ENCODE measurements at places on chromosomes 12 and 14.

GRCh38 chr14:103021684-103022001 lies 35.7 kb downstream of the CDC42BPB start:
- no peak for DNase-seq

DNA sequence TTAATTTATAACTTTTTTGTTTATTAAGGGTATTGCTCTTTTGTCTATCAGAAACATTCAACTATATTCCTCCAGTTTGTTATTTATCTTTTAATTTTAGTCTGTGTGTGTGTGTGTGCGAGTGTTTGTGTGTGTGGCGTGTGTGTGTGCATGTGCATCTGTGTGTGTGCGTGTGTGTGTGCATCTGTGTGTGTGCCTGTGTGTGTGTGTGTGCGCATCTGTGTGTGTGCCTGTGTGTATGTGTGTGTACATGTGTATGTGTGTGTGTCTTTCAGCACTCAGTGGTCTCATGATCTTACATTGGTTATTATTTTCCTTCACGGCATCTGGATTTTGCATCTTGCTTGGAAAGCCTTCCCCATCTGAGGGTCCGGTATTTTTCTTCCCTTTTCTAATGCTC lies 281.1 kb upstream of the RTL1 start:
- no peak for DNase-seq

GRCh38 chr12:55716582-55716957 lies 724 bp downstream of the BLOC1S1 start:
- DNase-seq = no peak

GRCh38 chr14:91377700-91378652 lies 39.6 kb downstream of the CCDC88C start:
- DNase-seq = peak; percentile 38

GRCh38 chr12:62192180-62192902 lies 67.9 kb upstream of the USP15 start:
- DNase-seq = peak; percentile 80

DNA sequence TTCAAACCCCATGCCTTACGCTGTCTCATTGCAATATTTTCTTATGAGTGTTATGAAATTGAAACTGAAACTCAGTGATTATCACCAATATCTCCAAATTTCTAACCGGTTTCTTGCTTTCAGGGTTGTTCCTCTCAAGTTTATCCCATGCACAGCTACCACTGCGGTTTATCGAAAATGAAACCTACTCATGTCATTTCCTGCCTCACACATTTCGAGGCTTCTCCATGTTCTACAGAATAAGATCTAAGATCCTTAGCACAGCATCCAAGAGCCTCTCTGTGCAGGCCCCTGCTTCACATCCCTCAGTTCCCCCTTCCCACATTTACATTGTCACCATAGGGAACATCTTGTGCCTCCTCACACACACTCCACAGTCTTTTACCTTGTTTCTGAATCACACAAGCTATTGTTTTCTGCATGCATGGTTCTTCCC lies 45.5 kb upstream of the FAR2 start:
- DNase-seq = no peak

DNA sequence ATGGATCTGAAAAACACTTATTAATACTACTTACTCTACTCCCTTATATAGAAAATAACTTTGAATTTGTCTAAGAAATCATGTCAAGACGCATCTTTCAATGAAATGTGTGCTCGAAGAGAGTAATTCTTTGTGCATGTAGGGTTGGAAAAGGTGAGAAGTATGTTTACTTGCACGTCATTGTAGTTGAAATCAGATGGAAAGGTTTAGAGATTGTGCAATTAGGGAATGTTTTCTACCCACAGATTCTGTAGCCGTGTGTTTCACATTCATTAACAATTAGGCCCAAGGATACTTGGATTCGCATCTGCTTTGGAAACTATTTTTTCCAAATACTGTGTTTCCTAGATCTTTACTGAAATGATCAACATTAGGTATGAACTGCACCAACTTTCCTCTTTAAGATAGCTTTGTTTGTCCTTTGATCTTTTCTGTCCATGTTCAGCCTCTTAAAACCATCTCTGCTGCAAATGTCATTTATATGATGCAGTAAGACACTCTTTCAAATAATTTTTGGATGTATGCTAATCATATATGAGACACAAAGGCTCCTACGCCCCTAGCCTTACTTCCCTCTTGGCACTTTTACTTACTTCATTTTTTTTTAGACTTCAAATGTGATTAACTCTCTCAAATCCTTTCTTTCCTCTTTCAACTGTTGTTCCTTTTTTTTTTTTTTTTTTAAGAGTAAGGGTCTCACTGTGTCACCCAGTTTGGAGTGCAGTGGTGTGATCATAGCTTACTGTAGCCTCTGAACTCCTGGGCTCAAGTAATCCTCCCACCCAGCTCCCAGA lies 58.0 kb upstream of the PSMA6 start:
- peak; percentile 86 for DNase-seq

GRCh38 chr12:98228683-98229539 lies 286.5 kb upstream of the TMPO start:
- DNase-seq = no peak
